Renal cortex interstitium (tissue), 15 donors: ENCODE measurements at places on chromosomes 5 and 9.

GRCh38 chr5:68949256-68949655, 144.6 kb upstream of the SLC30A5 start:
- no peak for DNase-seq

- no peak for DNase-seq
These were observed 5.4 kb downstream of the RAD17 start for GRCh38 chr5:69374911-69375446.

DNA sequence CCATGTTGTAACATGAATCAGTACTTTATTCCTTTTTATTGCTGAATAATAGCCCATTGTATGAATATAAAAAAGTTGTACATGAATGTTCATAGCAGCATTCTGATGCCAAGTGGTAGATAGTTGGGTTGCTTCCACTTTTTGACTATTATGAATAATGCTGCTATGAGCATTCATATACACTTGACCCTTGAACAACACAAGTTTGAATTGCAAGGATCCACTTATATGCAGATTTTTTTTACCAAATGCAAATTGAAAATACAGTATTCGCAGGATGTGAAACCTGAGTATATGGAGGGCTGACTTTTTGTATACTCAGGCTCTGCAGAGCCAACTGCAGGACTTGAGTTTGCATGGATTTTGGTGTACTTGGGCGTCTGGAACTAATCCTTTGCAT, 14.7 kb upstream of the SIL1 start:
- DNase-seq: no peak

- no peak for DNase-seq
These were observed 201.7 kb upstream of the TAS2R1 start for GRCh38 chr5:9831823-9832222.

DNA sequence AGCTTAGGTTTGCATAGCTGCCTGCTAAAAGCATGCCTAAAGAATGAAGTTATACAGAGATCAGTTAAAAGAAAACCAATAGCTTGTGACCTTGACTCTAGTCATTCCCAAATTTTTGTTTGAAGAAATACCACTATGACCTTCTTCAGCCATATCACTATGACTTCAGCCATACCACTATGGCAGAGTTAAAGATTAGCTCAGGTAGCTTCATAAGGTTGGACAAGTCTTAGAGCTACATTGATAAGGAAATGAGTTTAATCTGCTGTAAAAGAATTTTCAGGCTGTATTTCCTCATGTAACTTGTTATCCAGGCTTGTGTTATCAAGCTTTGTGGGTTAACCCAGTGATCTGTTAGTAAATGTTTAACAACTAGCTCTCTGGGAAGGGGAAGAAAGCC, 30.7 kb downstream of the C6 start:
- no peak for DNase-seq

DNA sequence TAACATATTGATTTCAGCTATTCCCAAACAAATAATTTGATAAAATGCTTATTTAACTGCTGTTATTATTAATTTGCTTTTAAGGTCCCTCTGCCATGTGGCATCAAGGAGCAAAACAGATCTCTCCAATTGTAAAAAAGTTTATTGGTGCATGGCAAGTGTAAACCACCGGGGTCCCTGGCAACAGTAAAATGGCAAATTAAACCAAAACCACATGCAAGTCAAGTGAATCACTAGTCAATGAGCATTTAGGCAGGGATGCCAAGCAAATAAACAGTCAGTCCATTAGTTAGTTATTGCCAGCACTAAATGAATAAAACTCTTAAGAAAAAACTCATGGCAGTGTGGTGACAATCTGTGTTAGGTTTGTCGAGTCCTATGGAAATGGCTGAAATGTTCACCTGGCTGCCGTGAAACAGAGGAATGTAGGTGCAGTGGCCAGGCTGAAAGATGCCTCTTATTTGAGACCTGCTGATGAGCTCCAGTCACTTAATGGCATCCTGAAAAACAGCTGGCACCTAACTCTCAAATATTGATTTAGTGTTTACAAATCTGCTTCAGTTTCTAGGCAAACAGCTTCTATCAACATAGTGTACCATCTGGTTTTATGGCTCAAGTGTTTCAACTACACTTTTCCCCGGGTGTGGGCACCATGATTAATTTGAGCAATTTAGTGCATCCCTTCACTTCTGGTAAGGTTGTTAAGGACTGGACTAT, 296.5 kb upstream of the ITGA1 start:
- DNase-seq: no peak

DNA sequence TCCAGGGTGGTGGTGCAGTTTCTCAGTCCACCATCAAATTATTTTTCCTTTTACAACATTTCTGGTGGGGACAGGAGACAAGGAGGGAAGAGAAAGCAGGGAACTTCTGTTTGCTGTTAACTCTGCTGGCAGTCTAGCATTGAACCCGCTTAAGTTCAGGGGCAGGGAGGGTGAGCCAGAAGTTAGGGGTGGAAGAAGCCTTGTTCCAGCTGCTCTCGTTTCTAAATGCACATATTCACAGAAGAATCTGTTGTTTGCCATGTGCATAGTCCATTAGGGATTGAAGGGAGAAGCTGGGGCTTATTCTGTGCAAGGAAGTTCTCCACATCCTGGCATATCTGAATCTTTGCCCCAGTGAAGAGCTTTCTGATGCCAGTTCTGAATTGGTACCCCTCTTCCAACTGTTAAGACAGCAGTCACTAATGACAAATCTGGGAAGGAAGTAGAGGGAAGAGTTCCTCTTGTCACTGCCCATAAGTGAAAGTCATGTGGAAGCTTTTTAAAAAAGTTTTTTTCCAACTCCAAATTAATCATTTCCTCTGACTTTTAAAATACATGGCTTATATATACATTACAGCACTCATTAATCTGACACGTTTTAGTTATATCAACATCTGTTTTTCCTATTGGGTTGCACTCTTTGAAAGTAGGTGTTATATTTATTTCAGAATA, 32.6 kb upstream of the ACOT12 start:
- no peak for DNase-seq

GRCh38 chr9:22107202-22108045, 98.3 kb upstream of the CDKN2B start:
- no peak for DNase-seq
